Stimulated activated CD4-positive, alpha-beta T cell treated with anti-CD3 and anti-CD28 coated beads, Interleukin-12 subunit alpha, Interleukin-12 subunit beta, amount 100 ng/mL, for 4 hours (primary cell): ENCODE measurements at places on chromosomes 11 and 22.

- DNase-seq, result no peak
These were observed 47.9 kb downstream of the CHRDL2 start for GRCh38 chr11:74683279-74683871.

DNA sequence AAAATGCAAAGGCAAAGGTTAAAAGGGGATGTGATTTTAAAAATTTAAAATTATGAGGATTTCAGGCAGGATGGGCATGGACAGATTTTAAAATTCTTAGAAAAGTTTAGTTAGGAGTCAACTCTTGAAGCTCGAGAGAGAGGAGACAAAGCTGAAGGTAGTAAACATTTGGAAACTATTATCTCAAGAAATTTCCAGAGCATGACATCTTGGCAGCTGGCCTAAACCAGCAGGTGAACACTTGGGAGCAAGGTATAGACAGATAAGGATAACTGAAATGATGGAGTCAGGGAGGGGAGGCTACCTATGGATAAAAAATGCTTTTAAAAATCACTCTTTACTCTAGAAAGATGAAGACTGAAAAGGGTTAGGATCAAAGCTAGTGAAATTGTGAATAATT is 13.7 kb downstream of the POU2AF3 start:
- DNase-seq, result no peak

GRCh38 chr11:78339945-78340344 is 77.7 kb downstream of the GAB2 start:
- DNase-seq, result no peak

GRCh38 chr11:19846654-19847305 is 134.1 kb downstream of the NAV2 start:
- no peak for DNase-seq

GRCh38 chr11:92902417-92902816 is 67.0 kb upstream of the MTNR1B start:
- no peak for DNase-seq
